ENCODE measurements at places on chromosomes 12 and 14.

- no peak for DNase-seq
These were observed 1.5 kb downstream of the LAG3 start for GRCh38 chr12:6773590-6774351.

DNA sequence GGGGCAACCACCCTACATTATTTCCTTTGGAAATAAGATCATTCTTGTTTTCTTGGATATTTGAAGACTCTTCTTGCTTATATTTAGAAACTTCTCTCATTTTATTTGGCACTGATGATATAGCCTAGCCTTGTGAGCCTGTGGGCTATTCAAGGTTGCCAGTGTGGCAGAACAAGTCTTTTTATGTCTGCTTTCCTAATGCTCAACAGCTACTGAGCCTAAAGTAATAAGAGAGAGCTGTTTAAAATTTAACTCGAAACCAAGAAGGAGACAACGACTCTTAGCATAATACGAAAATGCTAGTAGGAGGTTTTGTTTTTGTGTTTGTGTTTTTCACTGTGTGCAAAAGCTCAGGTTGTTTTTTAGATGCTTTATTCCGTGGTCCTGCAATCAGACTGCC is 104.0 kb upstream of the CPM start:
- DNase-seq = no peak

GRCh38 chr12:121217761-121218160 is 7.8 kb downstream of the P2RX4 start:
- DNase-seq = no peak

- no peak for DNase-seq
These were observed 89.4 kb downstream of the KIF26A start for GRCh38 chr14:104227806-104228205.

GRCh38 chr14:39212693-39213092 is 21.0 kb upstream of the MIA2 start:
- no peak for DNase-seq

DNA sequence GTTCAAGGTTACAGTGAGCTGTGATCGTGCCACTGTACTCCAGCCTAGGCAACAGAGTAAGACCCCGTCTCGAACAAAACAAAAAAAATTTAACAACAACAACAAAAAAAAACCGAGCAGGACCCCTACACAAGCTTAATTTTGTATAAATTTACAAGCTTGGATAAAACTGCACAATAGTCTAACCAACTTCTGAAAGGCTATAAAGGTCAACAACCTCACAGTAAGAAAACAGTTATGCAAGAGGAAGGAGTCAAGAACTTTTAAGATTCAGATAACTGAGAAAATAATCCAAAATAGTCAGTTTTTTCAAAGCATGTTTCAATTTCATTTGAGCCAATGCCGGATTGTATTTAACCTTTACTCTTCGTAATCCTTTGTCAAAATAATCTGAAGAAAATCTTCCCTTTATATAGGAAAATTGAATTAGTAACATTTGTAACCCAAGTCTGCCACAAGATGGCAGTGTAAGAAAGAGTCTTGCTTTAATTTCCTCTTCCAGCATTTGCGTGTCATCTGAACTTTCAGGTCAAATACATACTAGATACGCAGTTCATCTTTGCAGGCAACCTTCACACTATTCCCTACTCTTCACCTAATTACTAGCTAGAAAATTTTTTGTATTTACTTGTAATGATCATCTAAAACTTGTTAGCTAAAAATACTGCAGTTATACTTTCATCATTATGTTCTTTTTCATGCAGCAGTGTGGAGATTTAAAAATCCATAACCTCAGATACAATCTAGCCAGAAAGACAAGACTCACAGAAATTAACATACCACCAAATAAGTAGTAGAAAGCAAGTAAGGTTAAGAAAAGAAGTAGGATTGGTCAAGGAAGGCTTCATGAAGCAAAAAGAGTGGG is 5.8 kb downstream of the CCNB1IP1 start:
- DNase-seq = no peak

DNA sequence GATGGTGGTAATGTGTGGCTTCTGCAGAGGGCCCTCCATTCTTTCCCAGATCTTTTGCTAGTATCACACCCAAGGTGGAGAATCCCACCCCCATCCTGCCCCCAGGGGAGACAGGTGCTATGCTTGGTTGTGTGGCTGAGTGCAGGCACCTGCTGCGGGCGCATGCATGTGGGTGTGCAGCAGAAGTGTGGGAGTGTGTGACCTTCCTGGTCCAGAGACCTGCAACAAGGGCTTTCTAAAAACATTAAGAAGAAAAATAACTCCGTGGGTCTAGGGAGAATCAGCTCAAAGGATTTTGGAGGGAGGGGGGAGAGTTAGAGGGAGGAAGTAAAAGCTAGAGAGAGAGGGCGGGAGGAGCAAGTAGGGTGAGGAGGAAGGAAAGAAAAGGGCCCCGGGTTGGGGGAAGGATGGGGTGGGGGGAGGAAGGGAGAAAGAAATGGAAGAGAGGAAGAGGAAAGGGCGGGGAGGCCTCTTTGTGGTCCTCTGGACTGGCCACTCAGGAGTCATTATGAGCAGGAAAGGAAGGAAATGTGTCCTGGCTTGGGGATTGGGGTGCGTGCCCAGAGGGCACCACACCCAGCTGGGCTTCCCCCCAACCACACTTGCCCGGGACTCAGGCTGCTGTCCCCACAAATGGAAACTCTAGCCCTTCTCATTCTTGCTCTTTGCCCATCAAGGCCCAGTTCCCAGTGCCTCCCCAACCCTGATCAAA is 3.1 kb upstream of the FIGNL2 start:
- DNase-seq = no peak

All from stimulated activated CD4-positive, alpha-beta T cell treated with anti-CD3 and anti-CD28 coated beads, Interleukin-12 subunit alpha, Interleukin-12 subunit beta, amount 100 ng/mL, for 24 hours (primary cell).